ENCODE measurements at places on chromosomes 6 and 20. TPM values are rescaled to one million over a fixed set of nuclear protein-coding genes. Genes with fewer than 3 reads are reported as not detected.

Gene CDSN
- 0.28 TPM for total RNA-seq

Gene OLIG3
- total RNA-seq = not detected

Gene OR2H1
- total RNA-seq = not detected

DNA sequence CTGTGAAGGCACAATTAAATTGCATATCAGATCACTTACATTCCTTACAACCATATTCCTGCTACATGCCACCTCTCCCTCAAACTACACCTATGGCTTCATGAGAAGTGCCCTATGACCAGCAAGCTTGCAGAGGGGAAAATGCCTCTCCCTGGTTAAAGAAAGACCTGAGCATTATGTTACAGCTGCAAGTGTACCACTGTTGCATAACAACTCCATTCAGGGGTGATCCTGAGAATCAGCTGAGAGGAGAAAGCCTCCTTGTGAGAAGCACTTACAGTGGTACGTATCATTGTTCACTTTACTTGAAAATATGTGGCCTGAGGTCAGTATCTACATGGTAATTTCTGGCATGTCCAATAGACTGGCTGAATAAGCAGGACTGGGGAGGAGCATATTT, 20.0 kb downstream of the PDSS2 start:
- H3K4me1 ChIP-seq = peaks cover 8% of the 10 kb centered on the region
- DNase-seq = no peak
- no peak overlapping the region for H3K27ac ChIP-seq
- H3K27me3 ChIP-seq = no peaks in the 10 kb centered on the region
- H3K4me3 ChIP-seq = no peak overlapping the region

DNA sequence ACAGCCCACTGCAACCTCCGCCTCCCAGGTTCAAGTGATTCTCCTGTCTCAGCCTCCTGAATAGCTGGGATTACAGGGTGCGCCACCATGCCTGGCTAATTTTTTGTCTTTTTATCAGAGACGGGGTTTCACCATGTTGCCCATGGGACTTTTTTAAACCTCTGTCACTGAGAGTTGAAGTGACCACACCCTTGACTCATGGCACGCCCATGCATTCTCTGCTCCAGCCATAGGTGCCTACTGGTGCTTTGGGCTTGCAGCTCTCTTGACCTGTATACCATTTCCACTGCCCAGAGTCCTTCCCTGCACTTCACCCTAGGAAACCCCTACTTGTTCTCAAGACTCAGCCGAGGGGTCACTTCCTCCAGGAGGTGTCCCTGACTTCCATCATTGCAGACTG, 2.4 kb upstream of the SCRT2 start:
- DNase-seq = no peak
- H3K27ac ChIP-seq = no peak overlapping the region

DNA sequence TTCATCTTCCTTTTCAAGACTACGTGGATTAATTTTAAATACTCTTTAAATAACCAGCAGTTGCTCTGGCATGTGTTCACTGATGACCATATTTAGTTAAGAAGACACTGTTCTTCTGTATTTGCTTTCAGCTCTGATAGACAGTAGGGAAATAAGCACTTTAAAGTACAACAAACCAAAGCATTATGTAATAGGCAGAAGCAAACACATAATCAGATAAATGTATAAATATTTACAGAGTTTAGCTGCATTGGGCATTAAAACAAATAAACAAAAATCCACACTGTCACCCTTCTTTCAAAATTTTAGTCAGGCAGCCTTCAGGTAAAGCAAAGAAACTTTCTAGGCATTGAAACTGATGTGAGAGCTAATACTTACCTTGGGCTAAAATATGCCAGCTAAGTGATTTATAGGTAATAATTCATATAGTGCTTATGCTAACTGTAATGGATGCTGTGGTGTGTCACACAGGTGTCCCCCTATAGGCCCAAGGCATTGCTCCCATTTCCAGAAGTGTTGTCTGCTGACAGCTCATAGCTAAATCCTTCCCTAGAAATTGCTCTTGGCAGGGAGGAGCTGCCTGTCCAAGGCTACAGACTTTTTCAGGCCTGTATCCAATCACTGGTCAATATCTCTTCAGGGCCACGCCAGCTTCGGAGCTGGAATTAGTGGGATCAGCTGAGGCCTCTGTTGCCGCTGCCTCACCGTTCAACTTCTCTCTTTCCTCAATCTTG, 111.5 kb upstream of the CITED2 start:
- H3K27me3 ChIP-seq = no peaks in the 10 kb centered on the region
- no peak overlapping the region for H3K4me3 ChIP-seq
- no peak overlapping the region for H3K27ac ChIP-seq
- DNase-seq = no peak
- no peaks in the 10 kb centered on the region for H3K36me3 ChIP-seq

- H3K27ac ChIP-seq = no peak overlapping the region
- no peaks in the 10 kb centered on the region for H3K36me3 ChIP-seq
- no peaks in the 10 kb centered on the region for H3K27me3 ChIP-seq
- H3K4me1 ChIP-seq = no peaks in the 10 kb centered on the region
Observed at GRCh38 chr6:51541847-51542246, 545.6 kb downstream of the PKHD1 start.

GRCh38 chr20:13786143-13786828, 1.5 kb downstream of the NDUFAF5 start:
- peak overlapping the region; percentile 82 for H3K4me3 ChIP-seq
- peaks cover 24% of the 10 kb centered on the region for H3K4me1 ChIP-seq
- no peak overlapping the region for H3K27ac ChIP-seq
- peaks cover 4% of the 10 kb centered on the region for H3K36me3 ChIP-seq

Measured in thoracic aorta (tissue), 2 donors.